ENCODE measurements at places on chromosomes 5 and 9.

- no peak for DNase-seq
Measured at GRCh38 chr5:136629125-136629792, 263.9 kb upstream of the TRPC7 start.

DNA sequence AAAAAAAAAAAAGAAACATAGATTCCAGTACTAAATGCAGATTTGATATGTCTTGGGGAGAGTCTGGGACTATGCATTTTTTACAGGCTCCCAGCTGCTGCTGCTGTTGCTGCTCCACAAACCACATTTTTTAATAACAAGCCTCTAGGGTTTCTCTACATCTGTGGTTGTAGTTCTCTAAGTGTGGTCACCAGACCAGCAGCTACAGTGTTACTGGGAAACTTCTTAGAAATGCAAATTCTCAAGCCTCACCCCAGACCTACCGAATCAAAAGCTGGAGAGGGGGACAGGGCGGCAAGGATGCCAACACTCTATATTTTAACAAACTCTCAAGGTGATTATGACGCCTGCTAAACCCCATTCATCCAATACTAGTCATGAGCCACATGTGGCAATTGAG, 293.4 kb upstream of the PTGER4 start:
- DNase-seq = peak; percentile 65

GRCh38 chr5:74100268-74100665, 474.3 kb downstream of the ARHGEF28 start:
- DNase-seq = no peak

DNA sequence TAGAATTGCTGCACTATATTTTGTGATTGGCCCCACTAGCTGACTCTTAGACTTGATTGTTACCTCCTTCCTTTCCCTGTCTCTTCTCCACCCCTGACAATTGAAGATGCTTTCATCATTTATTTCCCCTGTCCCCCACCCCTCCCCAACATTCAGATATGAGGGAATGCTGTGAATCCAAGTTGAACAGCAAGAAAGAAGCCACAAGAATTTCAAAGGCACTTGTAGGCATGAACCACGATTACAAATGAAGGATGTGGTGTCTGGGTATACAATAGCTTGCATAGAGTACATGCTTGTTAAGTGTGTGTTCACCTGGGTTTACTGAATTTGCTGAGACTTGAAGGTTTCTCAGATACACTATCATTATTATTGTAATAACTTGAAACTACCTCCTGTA, 78.3 kb upstream of the TRIO start:
- DNase-seq = no peak

DNA sequence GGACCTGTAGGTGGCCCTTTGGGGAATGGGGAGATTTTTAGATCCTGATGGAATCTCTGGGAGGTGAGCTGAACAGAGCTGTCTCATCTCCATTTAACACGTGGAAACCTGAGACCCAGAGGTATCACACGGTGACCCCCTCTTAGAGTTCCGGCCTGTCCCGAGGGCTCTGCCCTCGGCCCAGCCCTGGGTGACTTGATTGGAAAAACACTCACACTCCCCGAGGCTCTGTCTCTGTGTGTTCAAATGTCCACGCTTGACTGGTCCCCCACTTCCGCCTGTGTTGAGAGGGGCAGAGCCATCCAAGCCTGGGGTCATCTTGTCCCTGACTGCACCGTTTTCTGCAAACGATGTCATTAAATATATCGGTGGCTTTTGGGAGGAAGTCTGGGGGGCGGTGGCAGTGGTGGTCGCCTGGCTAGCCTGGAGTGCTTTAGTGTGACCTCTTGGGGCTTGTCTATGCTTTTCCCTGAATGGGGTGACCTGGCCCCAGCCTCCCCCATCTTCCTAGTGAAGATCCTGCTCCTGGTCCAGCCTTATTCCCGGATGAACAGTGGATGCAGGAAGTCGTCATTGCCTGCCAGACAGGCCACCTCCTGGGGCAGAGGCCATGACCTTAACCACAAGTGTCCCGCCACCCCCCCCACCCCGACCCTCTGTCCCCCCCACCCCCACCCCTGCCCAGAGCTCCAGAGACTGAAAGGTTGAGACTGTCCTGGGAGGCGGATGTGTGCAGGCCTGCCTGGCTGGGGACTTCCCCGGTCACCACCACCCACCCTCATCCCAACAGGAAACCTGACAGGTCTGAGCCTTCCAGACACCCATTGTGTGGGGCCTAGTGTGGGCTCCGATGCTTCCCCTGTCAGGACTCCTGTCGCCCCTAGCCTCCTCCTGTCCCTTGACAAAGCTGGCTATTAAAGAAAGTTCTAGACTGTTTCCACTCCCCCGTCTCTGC, 5.3 kb upstream of the DAB2IP start:
- no peak for DNase-seq

DNA sequence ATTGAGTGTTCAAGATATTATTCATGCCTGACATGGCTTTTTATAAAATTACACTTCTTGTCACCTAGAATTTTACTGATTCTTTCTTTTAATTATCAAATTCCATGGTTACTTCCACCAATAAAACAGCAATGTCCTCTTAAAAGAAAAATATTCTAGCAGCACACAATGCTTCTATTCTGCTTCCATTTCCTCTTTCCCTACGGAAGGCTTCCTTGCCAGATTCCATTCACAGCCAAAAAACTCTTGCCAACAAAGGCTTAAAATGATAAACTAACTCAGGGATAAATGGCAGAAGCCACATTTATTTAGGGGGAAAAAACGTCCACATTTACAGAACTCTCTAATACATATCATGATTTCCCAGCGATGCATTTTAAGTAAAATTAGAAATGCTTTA, 111.6 kb downstream of the CTNND2 start:
- DNase-seq = no peak

DNA sequence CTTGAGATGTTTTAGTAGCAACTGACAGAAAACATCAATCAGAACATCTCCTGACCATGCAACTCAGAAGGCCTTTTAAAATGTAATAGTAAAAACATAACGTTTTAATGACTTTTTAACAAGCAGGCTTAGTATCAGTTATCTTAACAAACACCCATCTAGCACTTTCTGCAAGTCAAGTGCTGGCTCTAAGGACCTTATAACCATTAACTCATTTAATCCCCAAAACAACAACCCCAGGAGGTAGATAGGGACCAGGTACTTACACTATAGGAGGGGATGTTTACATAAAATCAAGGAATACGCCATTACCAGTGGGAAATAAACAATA, 41.8 kb downstream of the ROR2 start:
- DNase-seq = no peak

DNA sequence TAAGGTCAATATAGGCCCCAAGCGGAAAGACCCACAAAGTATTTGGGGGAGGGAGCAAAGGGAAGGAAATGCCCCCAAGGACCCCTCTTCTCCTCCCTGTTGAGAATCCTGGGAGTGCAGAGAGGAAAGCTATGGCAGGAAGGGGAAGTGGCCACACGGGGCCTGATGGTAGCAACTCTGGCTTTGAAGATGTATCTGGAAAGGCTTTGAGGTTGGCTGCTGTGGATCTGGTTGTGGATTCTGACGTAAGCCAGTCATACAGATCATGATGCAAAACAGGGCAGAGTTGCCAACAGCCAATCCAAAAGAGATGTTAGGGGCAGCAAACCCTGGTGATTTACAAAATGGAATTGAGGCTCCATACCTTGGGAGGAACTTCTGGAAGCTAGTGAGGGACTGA, 108.8 kb downstream of the PRKACG start:
- DNase-seq = no peak
